HCT116 (cell line): ENCODE measurements at places on chromosomes 3 and 15. TPM values are rescaled to one million over a fixed set of nuclear protein-coding genes. Genes with fewer than 3 reads are reported as not detected.

Gene LRIG1
- 3.1 TPM for total RNA-seq

DNA sequence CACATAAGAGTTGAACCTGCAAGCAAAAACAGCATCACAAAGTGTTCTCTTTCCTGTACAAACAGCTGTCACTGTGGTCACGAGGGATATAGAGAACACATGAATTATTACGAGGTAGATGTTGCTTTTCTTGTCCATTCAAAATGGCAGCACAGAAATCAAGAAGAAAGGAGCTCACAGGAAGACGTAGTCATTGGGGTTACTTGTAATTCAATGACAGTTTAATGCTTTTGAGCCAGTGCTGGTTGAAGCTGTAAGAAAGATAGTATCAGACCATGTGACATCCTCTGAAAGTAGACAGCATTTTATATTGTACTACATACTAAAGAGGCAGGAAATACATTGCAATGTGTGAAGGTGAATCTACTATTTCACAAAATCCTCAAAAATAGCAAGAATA lies 140.4 kb downstream of the ABI3BP start:
- DNase-seq = no peak
- no peaks in the 10 kb centered on the region for H3K36me3 ChIP-seq
- no peaks in the 10 kb centered on the region for H3K27me3 ChIP-seq

DNA sequence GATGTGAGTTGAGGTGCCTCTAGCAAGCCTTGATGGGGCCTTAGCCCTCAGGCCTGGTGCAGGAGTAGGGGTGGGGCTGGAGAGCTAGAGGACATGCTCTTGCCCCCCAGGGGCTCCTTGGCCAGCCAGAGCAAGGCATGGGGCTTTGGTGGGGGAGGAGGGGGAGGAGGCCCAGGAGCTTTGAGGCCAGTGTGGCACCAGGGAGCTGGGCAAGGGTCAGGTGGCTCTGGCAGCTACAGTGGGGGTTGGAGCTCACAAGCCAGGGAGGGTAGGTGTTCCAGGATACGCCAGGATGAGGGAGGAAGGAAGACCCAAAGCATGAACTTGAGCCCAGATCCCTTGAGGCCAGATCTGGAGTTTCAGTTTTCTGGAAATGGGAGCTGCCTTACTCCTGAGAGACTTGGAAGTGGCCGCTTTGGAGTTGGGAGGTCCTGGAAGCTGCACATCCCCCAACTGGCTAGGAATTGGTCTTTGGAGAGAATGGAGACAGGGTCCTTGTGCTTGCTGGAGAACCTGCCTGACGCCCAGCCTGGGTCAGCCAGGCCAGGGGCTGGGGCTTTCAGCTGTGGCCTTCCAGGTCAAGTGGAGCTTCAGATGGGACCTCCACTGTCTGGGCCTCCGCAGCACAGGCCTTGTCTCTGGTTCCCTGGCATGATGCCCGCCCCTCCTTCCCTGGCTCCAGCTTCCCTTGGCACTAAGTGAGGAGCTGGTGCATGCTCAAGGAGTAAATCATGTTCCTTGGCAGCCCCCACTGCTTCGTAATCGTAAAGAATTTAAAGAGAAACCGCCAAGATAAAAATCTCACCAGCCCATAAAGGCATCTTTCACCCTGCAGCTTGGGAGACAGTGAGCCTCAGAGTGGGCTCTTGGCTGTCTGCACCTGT lies 8.7 kb downstream of the SEMA3F start:
- no peaks in the 10 kb centered on the region for H3K36me3 ChIP-seq
- no peak overlapping the region for H3K27ac ChIP-seq
- DNase-seq = no peak
- peaks cover 32% of the 10 kb centered on the region for H3K4me1 ChIP-seq
- no peaks in the 10 kb centered on the region for H3K27me3 ChIP-seq

- peaks cover 11% of the 10 kb centered on the region; the same call in 1 of the 2 replicates for H3K27me3 ChIP-seq
- no peaks in the 10 kb centered on the region for H3K4me1 ChIP-seq
- no peak overlapping the region for H3K27ac ChIP-seq
Measured at GRCh38 chr15:91572110-91572509, 281.4 kb upstream of the SLCO3A1 start.

Gene ABHD6
- 12.7 TPM for total RNA-seq

- no peaks in the 10 kb centered on the region for H3K4me1 ChIP-seq
- H3K4me3 ChIP-seq = no peak overlapping the region
- no peak overlapping the region for H3K27ac ChIP-seq
- no peak for DNase-seq
- H3K36me3 ChIP-seq = no peaks in the 10 kb centered on the region
- H3K27me3 ChIP-seq = no peaks in the 10 kb centered on the region
Measured at GRCh38 chr3:86914670-86915069, 76.3 kb downstream of the VGLL3 start.
